ENCODE measurements at places on chromosomes 3 and 15. TPM values are rescaled to one million over a fixed set of nuclear protein-coding genes. Genes with fewer than 3 reads are reported as not detected.

Gene CILP
- total RNA-seq = 0.12 TPM

Gene LRRIQ4
- total RNA-seq = 0.29 TPM

Gene MORC1
- total RNA-seq = not detected

Gene SOX14
- total RNA-seq = not detected

Gene SERPINI1
- 66.2 TPM for total RNA-seq

Gene OR5K2
- not detected for total RNA-seq

Gene RETNLB
- total RNA-seq = not detected

Gene TMC3
- not detected for total RNA-seq

Gene PIGZ
- total RNA-seq = 4.7 TPM

Gene OR5H1
- total RNA-seq = not detected

Gene CHST2
- total RNA-seq = 51.7 TPM

Gene APBA2
- 166 TPM for total RNA-seq

Gene MNS1
- total RNA-seq = not detected

Gene LRRC34
- 3.6 TPM for total RNA-seq

Gene DCLK3
- total RNA-seq = not detected

Gene GPR15
- total RNA-seq = not detected

Gene CLDN16
- total RNA-seq = not detected

Gene NR2F2
- 1.9 TPM for total RNA-seq

Gene GNB4
- total RNA-seq = 19.1 TPM

Gene TSEN2
- 18.6 TPM for total RNA-seq

Gene GMPPB
- total RNA-seq = 21.2 TPM

Gene SLC6A1
- total RNA-seq = 0.15 TPM

Gene FLNB
- 75.4 TPM for total RNA-seq

Gene TERC
- 6.4 TPM for total RNA-seq

Gene SH2D7
- not detected for total RNA-seq

Gene KBTBD12
- not detected for total RNA-seq

Measured in glutamatergic neuron (in vitro differentiated cells).